Adipocyte (in vitro differentiated cells): ENCODE measurements at places on chromosomes 13 and 19.

DNA sequence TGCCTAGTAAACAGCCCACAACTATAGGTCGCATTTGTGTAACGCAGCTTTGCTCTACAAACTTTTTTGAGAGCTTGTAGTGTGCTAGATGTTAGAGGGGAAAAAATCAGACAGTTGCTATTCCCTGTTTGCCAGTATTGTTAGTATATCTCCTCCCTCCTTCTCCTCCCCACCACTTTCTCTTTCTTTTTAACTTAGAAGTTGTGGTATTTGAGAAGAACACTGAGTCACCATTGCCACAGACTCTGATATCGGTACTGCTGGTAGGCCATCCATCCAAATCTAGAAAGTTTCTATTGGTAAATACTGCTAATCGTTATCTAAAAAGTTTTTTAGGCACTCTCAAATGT, 666 bp downstream of the POMP start:
- peak; percentile 76 for DNase-seq

GRCh38 chr13:44096901-44097300, 217.2 kb downstream of the LACC1 start:
- DNase-seq, result no peak

- no peak for DNase-seq
Observed at GRCh38 chr13:78589206-78589605, 14.1 kb downstream of the POU4F1 start.

DNA sequence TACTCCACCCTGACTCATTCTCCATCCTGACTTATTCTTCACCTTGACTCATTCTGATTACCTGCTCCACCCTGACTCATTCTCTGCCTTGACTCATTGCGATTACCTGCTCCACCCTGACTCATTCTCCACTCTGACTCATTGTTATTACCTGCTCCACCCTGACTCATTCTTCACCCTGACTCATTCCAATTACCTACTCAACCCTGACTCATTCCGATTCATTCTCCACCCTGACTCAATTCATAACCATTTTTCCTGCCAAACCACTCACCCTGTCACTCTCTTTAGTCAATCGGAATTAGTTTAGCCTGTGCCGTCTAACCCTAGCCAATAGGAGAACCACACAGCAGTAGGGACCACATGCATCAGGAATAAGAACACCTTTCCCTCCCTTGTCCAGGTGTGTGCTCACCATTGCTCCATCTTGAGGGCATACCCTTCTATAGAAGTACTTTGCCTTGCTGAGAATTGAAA, 1227.4 kb upstream of the PCDH20 start:
- DNase-seq, result no peak

DNA sequence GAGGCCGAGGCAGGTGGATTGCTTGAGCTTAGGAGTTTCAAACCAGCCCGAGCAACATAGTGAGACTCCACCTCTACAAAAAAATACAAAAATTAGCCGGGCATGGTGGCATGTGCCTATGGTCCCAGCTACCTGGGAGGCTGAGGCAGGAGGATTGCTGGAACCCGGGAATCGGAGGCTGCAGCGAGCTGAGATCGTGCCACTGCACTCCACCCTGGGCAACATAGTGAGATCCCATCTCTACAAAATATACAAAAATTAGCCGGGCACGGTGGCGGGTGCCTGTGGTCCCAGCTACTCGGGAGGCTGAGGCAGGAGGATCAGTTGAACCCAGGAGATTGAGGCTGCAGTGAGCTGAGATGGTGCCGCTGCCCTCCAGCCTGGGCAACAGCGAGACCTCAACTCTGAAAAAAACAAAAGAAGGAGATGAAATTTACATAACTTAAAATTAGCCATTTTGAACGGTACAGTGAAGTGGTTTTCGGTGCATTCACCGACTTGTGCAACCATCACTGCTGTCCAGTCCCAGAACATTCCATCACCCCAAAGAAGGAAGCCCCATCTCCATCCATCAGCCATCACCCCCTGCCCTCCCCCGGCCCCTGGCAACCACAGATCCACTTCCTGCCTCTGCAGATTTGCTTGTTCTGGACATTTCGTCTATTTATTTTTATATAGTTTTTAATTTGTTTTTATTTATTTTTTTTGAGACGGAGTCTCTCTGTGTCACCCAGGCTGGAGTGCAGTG, 1.6 kb upstream of the AZU1 start:
- no peak for DNase-seq

DNA sequence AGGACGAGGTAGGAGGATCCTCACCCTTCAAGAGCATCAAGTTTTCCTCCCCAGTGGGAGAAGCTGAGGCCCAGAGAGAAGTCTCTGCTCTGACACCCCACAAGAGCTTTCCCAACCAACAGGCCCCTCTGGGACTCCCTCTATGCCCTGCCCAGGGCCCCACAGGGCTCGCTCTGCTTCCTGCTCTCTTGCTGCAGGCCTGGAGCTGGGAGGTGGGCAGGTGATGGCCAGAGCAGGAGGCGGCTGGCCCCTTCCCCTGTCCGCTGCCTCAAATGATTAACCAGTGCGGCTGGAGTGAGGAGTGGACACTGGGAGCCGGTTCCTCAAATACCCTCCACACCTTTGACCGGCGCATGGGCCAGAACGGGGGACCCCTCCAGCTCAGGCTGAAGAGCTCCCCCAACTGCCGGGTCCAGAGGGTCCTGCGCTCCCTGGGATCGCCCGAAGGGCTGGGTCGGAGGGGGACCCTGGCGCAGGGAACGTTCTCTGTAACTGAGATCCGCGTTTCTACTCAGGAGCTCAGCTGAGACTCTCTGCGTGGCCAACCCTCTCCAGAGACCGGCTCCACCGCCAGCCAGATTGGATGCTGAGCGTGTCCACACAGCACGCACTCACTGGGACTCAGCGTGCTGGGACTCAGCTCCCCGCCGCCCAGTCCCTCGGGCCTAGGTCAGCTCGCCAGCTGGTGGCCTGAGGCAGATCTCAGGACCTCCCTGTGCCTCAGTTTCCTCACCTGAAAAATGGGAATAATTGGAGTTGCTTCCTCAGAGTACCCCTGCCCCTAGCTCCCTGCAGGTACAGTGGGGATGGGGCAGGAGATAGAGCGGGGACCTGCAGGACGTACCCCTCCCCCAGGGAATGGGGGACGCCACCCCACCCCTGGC, 6.7 kb upstream of the ONECUT3 start:
- no peak for DNase-seq

GRCh38 chr19:12230751-12231733, 63.6 kb downstream of the ZNF44 start:
- DNase-seq, result peak; percentile 11

DNA sequence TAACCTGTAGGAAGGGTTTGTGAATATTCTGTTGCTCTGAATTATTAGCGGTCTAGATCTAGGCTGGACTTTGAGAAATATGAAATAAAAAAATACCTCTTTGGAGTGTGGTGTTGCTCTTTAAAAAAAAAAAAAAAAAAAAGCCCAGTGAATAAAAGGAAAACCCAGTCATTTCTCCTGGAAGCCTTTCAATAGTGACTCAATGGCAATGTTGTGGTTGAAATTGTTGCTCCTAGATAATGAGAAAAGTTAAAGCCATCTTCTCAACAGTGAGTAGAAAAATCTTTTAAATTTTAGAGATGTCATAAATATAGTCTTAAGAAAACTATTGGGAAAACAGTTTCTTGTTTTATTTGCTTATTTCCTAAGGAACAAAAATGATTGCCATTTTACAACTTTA, 135.3 kb downstream of the RFC3 start:
- DNase-seq, result peak; percentile 45

GRCh38 chr19:912181-913079, 589 bp downstream of the R3HDM4 start:
- no peak for DNase-seq

DNA sequence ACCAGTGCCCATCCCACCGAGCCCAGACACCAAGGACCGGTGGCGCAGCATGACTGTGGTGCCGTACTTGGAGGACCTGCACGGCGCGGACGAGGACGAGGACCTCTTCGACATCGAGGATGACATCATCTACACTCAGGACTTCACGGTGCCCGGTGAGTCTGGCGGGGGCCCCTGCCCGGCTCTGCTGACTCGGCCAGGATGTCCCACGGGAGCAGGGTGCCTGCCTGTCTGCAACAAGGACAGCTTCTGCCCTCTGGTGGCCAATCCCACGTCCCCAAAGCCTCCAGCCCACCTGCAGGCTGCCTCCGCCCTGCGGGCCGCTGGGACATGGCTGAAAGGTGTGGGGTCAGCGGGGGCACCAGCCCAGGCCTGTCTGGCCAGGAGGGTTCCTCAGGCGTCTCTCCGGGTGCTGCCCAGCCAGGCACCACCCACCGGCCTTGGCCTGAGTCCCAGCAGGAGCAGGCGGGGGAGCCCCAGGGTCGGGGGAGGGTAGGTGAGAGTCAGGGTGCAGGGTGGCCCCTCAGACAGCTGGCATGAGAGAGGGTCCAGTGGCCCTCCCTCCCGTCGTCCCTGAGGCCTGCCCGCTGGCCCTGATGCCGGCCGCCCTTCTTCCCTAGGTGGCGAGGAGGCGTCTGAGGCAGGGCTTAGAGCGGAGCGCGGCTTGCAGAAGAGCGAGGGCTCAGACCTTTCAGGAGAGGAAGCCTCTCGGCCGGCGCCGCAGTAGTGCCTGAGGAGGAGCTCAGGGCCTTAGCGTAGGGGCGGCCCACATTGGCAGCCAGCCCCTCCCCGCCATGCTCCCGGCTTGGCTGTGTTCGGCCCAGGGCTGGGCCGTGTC, 14.6 kb downstream of the CBARP start:
- DNase-seq, result no peak

DNA sequence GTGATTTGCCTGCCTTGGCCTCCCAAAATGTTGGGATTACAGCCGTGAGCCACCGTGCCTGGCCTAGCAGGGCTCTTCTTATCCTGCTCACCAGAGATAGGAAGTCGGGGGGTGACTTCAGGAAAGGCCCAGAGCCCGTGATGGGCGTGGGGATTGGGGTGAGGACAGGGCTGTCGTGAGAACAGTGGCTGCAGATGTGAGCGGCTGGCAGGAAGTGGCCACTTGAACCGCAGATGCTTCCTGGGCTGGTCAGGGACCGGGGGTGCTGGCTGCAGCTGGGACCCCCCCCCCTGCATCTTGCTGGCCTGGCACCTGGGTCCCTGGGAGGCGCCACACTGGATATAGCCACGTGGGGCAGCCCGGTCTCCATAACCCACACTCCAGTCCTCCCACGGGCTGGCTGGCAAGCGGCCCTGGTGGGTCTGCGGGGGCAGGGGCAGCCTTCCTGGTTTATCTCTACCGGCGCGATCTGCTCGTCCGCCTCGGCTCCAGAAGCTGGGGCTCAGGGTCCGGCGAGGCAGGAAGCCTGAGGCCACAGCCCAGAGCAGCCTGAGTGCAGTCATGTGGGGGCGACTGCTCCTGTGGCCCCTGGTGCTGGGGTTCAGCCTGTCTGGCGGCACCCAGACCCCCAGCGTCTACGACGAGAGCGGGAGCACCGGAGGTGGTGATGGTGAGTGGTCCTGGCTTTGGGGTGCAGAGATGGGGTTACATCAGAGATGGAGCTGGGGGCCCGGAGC, at the start of gene F2RL3:
TSS of gene F2RL3 (plus strand) at position 371 of the 737 bp plus-strand sequence. CDS start at position 562, 191 bp downstream.
- DNase-seq, result no peak

DNA sequence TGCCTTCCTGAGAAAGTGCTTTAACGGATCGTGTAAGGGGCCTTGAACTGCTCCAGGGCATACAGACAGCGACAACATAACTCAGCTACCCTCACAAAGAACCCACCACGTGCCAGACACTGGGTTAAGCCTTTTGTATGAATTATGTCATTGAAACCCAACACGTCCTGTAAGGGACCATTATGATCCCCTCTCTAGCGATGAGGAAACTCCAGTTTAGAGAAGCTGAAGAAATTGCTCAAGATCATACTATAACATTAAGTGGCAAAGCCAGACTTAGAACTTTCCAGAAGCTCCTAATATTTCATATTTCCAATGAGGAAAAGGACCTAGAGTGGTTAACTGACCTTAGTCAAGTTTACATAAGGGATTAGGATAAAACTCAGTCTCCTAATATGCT, 57.0 kb upstream of the RAP2A start:
- DNase-seq, result no peak

DNA sequence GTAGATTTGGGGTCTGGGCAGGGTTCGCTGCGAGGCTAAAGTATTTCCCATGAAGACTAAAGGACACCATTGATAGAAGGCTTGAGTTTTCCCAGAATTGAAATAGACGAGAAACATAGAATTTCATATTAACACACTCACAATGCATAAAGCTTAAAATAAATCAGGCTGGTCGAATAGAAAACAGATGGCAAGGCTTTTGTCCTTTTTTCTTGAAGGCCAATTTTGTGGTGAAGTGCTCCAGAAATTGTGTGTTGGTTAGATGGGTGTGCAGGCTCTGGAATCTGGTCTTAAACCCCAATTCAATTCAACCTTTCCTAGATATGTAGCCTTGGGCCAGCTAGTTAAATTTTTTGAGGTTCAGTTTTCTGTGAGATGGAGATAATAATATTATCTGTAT, 56.9 kb upstream of the LRCH1 start:
- DNase-seq, result no peak

DNA sequence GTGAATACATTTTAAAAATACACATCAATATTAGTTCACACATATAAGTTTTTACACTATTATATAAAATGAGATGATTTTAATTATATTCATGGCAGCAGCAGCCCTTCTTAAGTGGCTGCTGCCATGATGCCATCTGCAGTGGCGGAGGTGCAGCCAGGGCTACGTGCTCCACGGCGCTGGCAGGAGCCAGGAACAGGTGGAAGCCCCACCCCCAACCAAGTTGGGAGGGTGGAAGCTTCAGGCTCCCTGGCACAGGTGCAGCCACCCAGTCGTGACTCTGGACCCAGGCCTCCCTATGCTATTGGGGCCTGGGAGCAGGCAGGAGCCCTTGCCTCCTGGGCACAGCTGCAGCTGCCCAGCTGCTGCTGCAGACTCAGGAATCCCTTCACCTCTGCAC, 646.9 kb upstream of the PCDH9 start:
- no peak for DNase-seq

GRCh38 chr13:40992678-40993518, 26.2 kb downstream of the ELF1 start:
- DNase-seq, result no peak

GRCh38 chr19:1055886-1056620, 10.9 kb upstream of the ARHGAP45 start:
- DNase-seq, result no peak

DNA sequence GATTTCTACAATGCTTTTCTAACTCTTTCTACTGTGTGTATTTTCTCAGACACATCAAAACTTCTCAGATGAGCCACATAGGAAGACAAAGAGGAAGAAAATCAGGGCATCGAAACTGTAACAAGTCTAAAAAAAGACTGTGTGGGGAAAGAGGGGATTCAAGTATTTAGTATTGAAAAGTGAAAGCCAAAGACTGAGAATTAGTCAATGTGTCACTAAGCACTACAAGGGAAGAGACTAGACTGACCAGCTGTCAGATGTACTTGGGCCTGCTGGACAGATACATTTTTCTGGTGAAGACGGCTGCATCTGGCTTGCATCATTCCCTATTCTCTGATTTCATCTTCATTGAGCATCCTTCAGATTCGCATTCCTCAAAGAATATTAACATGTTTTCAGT, 25.4 kb downstream of the COMMD6 start:
- DNase-seq, result no peak

DNA sequence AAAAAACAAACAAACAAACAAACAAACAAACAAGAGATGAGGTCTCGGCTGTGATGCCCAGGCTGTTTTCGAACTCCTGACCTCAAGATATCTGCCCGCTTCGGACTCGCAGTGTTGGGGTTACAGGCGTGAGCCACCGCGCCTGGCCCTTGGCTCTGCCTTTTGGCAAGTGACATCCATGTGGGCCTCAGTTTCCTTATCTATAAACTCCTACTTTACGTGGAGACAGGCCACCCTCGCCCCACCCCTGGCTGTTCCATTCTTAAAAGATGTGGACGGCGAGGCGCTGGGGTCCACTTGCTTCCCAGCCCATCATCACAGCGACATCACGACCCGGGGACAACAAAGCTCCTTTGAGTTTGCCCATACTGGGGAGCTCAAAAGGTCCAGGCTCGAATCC, 1.7 kb downstream of the TSSK6 start:
- DNase-seq, result no peak

- DNase-seq, result no peak
Observed at GRCh38 chr19:5137571-5138124, 168.7 kb downstream of the KDM4B start.
